ENCODE measurements at places on chromosomes 13 and 19. TPM values are rescaled to one million over a fixed set of nuclear protein-coding genes. Genes with fewer than 3 reads are reported as not detected.

DNA sequence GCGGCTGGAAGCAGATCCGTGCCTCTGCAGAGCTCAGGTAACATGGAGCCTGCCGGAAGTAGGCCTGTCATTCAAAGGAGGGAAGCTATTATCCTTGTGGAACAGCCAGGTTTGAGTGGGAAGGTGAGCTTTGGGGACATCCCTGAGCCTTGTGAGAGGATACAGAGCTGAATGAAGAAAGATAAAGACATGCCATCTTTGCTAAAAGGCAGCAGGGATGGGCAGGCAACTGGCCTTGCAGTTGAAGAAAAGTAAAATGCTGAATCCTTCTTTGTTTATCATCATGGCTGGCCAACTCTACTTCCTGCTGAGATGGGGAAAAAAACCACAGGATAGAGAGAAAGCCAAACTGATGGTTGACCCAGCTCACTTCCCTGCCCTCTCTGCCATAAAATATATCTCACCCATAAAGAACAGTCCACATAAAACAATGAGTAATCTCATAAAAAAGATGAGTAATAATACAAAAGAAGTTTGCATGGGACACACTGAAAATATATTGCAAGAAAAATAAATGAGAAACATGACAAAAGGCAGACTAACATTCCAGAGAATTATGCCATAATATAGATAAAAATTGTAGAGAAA is 226.3 kb downstream of the DLEU7 start:
- no peak for DNase-seq
- H3K4me3 ChIP-seq: no peak overlapping the region
- no peaks in the 10 kb centered on the region for H3K27me3 ChIP-seq
- H3K27ac ChIP-seq: no peak overlapping the region
- H3K36me3 ChIP-seq: no peaks in the 10 kb centered on the region

GRCh38 chr13:113064000-113064533 is 41.5 kb upstream of the F7 start:
- no peak overlapping the region for H3K4me3 ChIP-seq
- H3K27ac ChIP-seq: no peak overlapping the region
- DNase-seq: no peak
- no peaks in the 10 kb centered on the region for H3K36me3 ChIP-seq

GRCh38 chr13:94298346-94298745 is 181.1 kb downstream of the DCT start:
- H3K36me3 ChIP-seq: no peaks in the 10 kb centered on the region
- H3K4me1 ChIP-seq: no peaks in the 10 kb centered on the region
- H3K27ac ChIP-seq: no peak overlapping the region
- no peak for DNase-seq

DNA sequence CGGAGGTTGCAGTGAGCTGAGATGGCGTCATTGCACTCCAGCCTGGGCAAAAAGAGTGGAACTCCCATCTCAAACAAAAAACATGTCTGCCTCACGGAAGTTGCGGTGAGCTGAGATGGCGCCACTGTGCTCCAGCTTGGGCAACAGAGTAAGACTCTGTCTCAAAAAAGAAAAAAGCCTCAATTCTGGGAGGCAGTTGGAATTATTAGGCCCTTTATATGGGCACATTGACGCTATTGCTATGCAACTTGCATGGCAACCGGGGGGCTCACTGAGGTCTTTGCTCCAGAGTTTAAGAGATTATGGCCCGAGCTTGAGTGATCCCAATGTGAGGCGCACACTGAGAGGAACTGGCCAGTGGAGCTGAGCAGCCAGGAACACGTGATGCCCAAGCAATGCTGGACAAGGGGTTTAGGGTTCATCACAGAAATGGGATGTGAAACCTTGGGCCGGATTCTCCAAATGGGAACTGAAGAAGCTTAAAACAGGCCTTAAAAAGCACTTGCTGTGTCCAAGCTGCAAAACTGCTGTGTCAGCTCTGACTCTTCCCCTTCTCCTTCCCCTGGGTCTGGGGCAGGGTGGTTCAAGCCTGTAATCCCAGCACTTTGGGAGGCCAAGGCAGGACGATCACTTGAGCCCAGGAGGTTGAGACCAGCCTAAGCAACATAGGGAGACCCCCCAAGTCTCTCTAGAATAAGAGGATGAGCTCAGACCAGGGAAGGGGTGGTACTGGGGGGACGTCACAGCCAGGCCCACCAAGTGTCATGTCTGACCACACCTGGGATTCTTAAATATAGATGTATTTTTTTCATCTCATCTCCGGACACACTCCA is 2.5 kb downstream of the FTL start:
- no peak overlapping the region for H3K4me3 ChIP-seq
- H3K36me3 ChIP-seq: no peaks in the 10 kb centered on the region
- peak overlapping the region; percentile 91 for H3K27ac ChIP-seq

The ZNF98 gene
- total RNA-seq: 0.26 TPM
